ENCODE measurements at places on chromosomes 12 and 14. TPM values are rescaled to one million over a fixed set of nuclear protein-coding genes. Genes with fewer than 3 reads are reported as not detected.

The STX2 gene
- 37.6 TPM for total RNA-seq

The NYNRIN gene
- total RNA-seq: 12.2 TPM

DNA sequence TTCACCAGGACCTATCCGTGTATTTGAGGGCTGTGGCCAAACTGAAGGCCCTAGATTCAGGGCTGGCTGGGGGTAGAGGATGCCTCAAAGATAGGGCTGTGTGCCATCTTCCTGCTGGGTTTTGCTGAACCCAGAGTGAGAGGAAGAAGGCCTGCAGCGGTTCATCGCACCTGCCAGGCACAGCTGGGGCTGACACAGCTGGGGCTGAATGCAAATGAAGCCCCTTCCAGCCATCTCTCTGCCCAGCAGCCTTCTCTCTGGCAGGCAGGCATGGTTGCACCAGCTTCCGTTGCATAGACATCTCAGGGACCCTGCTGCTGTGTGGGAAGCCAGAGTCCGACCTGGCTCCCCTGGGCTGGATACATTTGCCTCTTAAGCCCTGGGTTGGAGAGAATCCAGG, 152.4 kb downstream of the TSPAN9 start:
- no peak for DNase-seq

- no peak for DNase-seq
These were observed 561.6 kb downstream of the RERGL start for GRCh38 chr12:17528394-17528793.

DNA sequence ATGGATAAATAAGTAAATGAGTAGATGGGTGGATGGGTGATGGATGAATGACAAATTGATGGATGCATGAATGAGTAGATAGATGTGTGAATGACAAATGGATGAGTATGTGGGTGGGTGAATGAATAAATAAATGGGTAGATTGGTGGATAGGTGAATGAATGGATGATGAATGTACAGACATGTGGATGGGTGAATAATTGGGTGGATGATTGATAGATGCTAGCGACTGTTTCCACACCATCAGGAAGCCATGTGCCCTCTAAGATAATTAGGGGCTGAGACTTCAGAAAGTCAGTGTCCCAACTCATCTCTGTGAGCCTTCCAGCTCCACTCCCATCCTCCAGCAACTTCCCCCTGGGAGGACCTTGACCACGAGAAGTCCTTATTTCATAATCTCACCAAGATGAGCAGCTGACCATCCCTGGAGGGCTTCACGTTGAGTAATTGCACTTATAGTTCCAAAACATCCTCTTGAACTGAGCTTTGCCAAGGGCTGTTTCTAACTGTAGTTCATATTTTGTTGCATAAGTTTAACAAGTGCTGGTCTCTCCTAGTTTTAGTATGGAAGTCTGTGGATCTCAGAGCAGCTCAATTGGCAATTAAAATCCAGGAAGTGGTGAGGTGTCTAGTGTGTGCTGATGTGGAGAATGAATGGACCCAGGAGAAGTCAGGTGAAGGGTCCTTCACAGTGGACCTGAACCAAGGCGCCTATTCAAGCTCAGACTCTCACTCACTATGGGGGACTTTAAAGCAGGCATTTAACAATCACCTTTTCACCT, 295.7 kb downstream of the ADGRD1 start:
- no peak for DNase-seq

Data from omental fat pad (tissue), 4 donors.